ENCODE measurements at places on chromosomes 5 and 9.

- DNase-seq, result no peak
Measured at GRCh38 chr5:13629218-13629617, 315.3 kb downstream of the DNAH5 start.

GRCh38 chr9:7216004-7216841 is 458.4 kb downstream of the KDM4C start:
- no peak for DNase-seq

GRCh38 chr5:133265720-133266526 is 214.1 kb downstream of the HSPA4 start:
- no peak for DNase-seq

GRCh38 chr5:173680660-173681242 is 64.3 kb upstream of the BOD1 start:
- DNase-seq, result peak; percentile 49

GRCh38 chr9:105172436-105172835 is 72.0 kb upstream of the SLC44A1 start:
- no peak for DNase-seq

DNA sequence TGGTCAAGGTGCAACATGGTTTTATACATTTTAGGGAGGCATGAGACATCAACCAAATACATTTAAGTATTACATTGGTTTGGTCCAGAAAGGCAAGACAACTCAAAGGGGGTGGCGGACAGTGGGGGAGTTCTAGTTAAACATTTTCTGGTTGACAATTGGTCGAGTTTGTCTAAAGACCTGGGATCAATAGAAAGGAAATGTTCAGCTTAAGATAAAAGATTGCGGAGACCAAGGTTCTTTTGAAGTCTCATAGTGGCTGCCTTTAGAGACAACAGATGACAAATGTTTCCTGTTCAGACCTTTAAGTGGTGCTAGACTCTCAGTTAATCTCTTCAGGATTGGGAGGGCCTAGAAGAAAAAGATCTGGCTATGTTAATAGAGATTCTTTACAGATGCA is 47.7 kb upstream of the TTC39B start:
- DNase-seq, result peak; percentile 23

DNA sequence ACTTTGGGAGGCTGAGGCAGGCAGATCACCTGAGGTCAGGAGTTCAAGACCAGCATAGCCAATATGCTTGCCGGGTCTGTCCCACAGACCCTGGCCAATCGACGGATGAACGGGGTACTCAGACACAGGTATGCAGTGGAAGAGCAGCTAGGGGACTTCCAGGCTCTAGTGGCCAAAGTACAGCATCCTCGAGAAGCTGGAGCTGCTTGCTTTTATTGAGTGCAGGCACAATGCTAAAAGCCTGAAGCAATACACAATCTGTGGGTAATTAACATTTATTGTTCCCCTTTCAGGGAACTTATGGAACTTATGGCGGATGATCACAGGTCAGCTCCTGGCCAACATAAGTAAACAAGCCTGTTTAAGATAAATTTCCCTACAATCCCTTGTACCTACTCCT is 32.8 kb upstream of the SEMA4D start:
- DNase-seq, result no peak

DNA sequence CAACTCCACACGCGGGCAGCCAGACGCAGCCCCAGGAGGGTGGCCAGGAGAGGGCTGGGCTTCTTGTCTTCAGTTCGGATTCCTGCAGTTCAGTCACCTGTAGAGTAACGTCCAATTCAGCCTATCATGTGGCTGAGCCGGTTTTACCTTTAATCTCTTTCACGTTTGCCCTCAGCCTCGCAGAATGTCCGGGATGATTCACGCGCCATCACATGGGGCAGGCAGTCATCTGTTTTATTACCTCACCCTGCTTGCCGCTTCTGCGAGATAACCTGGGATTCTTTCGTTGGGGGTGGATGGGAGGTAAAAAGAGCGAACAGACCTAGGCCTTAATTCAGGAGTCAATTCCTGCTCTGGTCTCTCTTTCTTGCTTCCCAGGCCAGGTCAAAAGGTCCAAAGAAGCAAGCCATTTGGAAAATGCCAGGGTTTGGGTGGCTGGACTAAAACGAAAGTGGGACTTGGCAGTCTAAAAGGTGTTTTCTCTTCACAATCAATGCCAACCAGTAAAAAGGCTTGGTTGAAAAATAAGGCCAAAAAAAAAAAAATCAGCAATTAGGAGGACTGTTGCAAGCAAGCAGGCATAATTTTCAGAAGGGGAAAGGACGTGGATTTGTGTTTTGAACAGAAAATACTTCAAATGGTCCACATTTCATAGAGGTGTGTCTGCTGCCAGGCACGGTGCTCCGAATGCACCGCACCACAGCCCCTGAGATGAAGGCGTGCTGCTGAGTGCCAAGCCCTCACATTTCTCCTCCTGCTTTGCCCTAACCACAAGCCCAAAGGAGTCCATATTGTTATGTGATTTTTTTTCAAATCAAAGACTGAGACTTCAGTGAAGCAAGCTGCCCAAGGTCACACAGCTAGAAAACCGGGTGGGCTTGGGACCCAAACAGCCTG is 2.8 kb upstream of the WWC1 start:
- DNase-seq, result no peak

- DNase-seq, result peak; percentile 28
Measured at GRCh38 chr5:134003817-134004625, 754 bp downstream of the VDAC1 start.

- DNase-seq, result no peak
Measured at GRCh38 chr5:14266686-14267085, 123.5 kb downstream of the TRIO start.

- DNase-seq, result no peak
Measured at GRCh38 chr5:1468629-1469527, 23.6 kb upstream of the SLC6A3 start.

DNA sequence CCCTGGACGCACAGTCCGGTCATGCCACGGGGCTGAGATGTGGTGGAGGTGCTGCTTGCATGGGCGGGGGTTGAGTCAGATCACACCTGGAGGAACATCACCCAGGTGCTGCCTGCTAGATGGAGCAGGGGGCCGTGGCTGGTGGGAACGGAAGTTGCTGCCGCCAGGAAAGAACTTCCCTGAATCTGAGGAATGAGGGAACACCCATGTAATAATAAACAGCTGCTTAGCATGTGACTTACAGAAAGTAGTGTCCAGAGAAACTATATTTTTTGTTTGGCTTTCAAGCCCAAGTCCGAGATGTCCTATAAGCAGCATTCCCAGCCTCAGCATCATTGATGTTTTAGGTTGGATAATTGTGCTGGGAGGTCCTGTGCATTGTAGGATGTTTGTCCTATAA is 27.1 kb upstream of the FAM240B start:
- DNase-seq, result no peak

GRCh38 chr9:127783111-127784008 is 2.5 kb upstream of the CDK9 start:
- no peak for DNase-seq

- no peak for DNase-seq
Measured at GRCh38 chr5:154215571-154216325, 25.2 kb downstream of the GALNT10 start.

DNA sequence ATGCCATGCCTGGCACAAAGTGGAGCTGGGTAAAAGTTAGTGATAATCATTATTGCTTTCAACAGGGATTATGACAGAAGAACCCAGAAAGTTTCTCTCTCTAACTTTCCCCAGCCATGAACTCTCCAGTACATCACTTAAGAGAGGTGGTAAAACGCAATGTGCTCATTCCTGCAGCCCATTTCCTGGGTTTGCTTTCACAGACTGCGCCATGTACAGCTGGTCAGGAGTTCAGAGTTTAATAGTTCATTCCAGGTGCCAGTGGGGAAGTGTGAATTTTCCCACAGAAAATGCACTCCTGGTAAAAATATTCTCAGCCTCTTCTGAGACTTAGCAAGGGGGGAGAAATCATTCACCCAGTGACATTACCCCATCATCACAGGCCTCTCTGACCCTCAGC is 35.5 kb downstream of the ADAM19 start:
- no peak for DNase-seq

- DNase-seq, result no peak
Measured at GRCh38 chr9:91659529-91660495, 236.2 kb upstream of the NFIL3 start.

GRCh38 chr9:5917273-5917672 is 26.6 kb downstream of the MLANA start:
- no peak for DNase-seq

All from thymus (tissue), 14 donors.